Fibroblast of lung (primary cell): ENCODE measurements at places on chromosomes 6 and 20. TPM values are rescaled to one million over a fixed set of nuclear protein-coding genes. Genes with fewer than 3 reads are reported as not detected.

The KCNQ5 gene
- total RNA-seq = 4.6 and 4.9 TPM in 2 replicates

The CFB gene
- total RNA-seq = 62.9 and 87.1 TPM in 2 replicates

The VSX1 gene
- total RNA-seq = not detected in 2 replicates

The CCDC170 gene
- total RNA-seq = 0.77 and 0.83 TPM in 2 replicates

The SIRPB2 gene
- total RNA-seq = not detected in 2 replicates

The SIM1 gene
- not detected in 2 replicates for total RNA-seq

The KCNK15 gene
- 1.8 and 4.1 TPM in 2 replicates for total RNA-seq

- DNase-seq = no peak
Observed at GRCh38 chr6:15952231-15953151, 176.4 kb upstream of the MYLIP start.

- DNase-seq = peak; percentile 77
Observed at GRCh38 chr6:52399511-52400312, 20.4 kb upstream of the EFHC1 start.

- no peak for DNase-seq
Observed at GRCh38 chr20:6802227-6802626, 34.7 kb downstream of the BMP2 start.

DNA sequence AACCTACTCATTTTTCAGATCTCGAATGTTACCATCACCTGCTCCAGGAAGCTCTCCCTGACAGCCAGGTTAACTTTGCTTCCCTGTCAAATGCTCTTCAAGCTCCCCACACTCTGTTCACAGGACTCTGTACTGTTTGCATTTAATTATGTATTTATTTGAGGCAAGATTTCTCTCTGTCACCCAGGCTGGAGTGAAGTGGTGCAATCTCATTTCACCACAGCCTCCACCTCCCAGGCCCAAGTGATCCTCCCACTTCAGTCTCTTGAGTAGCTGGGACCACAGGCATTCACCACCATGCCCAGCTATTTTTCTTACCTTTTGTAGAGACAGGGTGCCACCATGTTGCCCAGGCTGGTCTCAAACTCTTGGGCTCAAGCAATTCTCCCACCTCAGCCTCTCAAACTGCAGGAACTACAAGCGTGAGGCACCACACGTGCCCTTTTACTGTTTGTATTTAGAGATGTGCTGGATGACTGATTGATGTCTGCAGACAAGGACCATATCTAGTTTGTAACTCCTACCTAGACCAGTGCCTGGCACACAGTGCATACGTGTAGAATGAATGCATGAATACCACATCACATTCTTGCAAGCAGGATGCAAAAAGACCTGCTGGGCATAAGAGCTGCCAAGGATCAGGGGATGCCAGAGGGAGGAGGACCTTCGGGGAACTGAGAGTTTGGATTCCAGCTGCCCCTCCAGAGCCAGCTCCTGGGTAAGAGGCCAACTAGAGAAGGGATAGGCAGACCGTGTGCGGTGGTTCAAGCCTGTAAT lies 15.6 kb upstream of the CBFA2T2 start:
- no peak for DNase-seq

- peak; percentile 93 for DNase-seq
Observed at GRCh38 chr6:141483598-141484061, 649.1 kb upstream of the GJE1 start.

DNA sequence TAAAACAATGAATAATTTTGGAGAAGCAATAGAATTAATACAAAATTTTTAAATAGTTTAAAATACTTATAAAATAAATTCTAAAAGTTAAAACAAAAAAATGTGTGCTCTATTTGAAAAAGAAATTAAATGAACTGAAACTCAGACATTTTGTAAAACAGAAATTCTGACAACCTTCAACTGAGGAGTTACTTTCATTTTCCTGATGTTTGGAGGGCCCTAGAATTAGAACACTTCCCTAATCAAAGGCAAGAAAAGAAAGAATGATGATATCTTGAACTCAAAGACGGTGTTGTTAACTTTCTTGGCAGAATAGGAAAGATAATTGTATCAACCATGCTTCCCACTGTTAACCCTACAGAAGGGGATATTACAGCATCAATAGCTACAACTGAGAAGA lies 27.9 kb downstream of the SNX14 start:
- no peak for DNase-seq

DNA sequence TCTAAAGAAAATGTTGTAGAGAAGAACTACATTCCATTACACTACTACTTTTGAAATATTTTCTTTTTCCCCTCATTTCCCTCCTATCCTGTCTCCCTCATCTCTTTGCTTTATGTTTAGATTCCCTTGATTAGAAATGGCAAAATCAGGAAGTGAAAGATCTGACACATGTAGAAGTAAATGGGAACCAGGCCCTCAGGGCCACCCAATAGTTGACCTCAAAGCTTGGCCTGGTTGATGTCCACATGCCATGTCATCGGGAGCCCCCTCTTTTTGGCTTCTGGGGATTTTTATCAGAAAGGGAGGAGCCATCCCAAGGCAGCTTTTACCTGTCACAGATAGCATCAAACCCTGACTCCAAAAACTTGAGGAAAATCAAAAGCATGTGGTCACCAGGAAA lies 168.3 kb upstream of the ECI2 start:
- no peak for DNase-seq

- no peak for DNase-seq
Observed at GRCh38 chr6:170147056-170147787, 143.7 kb downstream of the DLL1 start.
